GM19239 (cell line): ENCODE measurements at places on chromosomes 4 and X.

DNA sequence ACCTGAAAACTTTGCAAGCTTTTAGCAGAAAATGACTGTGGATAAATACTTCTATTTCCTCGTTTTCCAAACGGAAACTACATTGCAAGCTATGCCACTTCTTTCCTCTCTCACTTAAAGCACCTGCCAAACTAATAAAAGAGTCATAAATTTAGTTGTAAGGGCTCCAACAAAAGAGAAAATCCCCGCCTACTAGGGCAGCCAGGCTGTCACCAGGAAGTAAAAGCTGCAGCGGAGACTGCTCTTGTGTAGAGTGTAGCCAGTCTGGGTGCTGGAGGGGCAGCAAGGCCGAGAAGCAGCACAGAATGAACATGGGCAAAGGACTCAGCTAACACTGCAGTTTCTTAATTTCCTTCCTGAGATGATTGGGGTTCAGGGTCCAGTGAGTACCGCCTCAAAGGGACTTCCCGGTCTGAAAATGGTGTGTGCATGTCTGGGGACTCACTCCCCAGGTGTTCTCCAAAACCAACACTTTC is 89.3 kb upstream of the MAML3 start:
- peak; percentile 25 for DNase-seq

GRCh38 chr4:27234306-27234899 is 373.8 kb downstream of the STIM2 start:
- DNase-seq: no peak

- no peak for DNase-seq
Measured at GRCh38 chrX:30483996-30484395, 93.6 kb downstream of the TASL start.

- DNase-seq: no peak
Measured at GRCh38 chr4:99947190-99947578, 766 bp upstream of the DNAJB14 start.

DNA sequence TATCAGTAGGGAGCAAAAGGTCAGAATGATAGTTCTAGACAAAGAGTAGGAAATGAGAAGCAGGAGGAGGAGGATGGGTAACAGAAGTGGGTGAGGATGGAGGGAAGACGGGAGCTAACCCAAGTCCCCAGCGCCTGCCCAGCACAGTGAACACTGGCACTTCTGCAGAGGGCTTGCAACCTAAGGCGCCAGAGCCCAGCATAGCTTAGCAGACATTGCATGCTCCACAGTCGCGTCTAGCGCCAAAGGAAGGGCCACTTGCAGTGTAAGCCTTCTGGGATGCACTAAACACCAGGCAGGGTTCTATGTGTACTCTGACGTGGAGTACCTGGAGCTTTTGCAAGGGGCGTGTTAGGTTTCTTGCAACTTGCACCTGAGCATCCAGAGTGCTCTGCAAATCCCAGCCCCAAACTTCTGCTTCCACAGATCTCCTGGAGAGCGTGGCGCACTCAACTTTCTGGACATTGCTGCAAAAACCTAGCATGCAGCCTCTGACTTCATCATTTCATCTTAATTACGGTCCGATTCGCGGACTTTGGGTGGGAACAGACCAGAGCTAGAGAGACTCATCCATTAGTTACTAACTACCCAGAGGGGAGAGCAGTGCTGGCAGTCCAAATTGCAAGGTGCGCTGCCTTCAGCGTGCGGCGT is 46.5 kb upstream of the NKAP start:
- DNase-seq: no peak

GRCh38 chr4:96784336-96784735 is 944.4 kb downstream of the PDHA2 start:
- no peak for DNase-seq

- no peak for DNase-seq
Measured at GRCh38 chr4:13371048-13371447, 113.1 kb downstream of the RAB28 start.

GRCh38 chr4:70559211-70559830 is 32.7 kb upstream of the AMBN start:
- DNase-seq: peak; percentile 44

DNA sequence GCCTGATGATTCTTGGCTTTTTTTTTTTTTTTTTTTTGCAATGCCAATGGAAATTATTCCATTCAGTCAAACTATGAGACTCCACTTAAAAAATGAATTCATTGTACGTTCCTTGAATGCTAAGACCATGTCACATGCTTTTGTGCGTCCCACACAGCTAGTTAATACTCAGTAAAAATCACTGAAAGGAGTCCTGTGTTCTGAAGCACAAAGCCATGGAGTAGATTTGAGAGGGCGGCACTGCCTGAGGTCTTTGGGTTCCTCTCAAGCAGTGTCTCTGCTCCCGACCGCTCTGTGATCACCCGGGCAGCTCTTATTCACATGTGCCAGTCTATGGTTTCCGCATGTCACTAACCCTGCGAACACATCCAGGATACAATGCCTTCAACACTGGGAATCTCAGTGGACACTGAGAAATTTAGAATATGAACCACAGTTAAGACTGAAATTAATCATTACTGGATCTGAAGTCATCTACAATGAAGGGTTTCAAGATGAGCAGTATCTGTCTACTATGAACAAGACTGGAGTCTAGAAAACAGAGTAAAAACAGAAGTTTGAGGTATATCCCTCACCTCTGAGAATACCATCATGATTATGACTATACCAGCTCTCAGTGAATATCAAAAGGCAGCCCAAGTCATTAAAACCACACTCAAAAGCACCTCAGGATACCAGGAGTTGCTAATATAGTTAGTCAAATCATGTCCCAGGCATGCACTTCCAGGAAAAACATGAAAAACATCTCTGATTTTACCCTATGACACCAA is 193.0 kb downstream of the MGST2 start:
- peak; percentile 9 for DNase-seq

DNA sequence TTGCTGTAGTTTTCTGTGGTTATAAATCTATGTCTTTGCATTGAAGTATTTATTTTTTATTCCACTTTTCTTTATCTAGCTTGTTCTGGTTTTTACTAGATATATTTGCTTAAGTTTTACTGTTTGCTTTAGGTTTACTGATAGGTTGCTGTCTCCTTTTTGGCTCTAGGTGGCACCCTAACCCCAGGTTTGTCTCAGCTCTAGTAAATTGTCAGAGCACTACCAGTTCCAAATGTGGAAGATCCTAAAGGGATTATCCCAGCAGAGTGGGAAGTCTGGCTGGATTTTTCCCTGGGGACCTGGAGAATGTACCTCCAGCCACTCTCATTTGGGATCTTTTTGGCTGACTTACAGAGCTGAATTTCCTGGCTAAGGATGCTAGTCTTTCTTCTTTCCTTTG is 106.1 kb downstream of the PBDC1 start:
- peak; percentile 4 for DNase-seq

DNA sequence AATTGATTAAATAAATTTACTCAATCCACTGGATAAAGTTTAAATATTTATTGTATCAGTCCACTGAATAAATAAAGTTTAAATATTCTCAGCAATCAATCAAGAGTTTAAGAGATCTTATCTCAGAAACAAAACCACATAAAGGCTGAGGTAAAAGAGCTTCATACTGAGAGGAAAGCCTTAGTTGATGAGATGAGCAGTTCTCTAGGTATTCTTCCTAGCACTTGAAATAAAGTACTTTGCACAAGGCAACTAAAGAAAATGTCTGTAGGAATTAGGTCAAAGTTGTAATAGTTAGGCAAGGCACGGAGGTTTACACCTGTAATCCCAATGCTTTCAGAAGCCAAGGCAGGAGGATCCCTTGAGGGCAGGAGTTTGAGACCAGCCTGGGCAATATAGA is 63.5 kb downstream of the UCHL1 start:
- no peak for DNase-seq

DNA sequence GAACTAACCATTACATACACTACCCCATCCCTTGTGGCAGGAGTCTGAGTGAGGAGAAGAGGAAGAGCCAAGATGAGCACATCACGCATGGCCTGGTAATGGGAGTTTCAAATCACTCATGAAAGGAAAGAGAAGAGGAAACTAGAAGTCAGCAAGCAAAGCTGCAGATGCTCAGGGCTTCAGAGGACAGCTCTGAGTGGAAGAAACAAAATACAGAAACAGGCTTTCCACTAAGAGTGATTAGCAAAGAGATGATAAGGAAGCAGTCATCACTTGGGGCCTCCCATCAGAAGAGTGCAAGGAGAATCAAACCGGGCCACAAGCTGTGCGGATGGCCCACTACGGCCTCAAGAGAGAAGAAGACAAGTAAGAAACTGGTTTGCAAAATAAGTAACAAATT is 25.6 kb downstream of the KDR start:
- no peak for DNase-seq

DNA sequence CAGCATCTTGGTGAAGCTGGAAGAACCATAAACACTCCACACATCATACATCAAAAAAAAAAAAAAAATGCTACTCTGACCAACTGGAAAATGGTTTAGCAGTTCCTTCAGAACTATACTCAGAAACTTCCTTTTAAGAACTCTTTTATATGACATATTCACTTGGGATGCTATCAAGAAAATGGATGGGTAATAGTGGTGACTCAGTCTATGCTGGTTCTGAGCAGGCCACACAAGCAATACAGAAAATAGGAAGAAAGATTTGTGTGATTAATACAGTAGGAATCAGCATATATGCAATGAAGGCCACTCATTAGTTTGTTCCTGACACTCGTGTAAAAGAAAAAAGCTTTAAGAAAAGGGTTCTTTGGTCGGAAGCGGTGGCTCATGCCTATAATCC is 123.5 kb upstream of the FAT4 start:
- DNase-seq: no peak

GRCh38 chr4:139761461-139761860 is 95.8 kb downstream of the MGST2 start:
- no peak for DNase-seq

DNA sequence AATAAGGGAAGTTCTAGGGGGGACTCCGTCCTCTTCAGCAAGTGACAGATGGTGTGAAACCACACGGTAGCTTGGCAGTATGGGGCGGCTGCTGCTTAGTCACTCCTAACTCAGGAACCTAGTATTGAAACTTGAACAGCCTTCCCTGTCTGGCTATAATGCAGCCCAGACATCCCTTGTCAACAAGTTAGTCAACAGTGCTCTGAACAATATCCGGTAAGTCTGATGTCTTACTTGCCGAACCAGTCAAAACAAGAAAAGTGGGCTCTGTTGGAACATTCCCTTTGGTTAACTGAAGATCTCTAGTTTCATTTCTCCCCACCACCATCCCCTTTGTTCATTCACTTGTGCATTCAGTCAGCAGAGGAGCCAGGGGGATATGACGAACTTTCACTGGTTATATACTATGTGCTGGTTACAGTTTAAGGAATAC is 18.7 kb upstream of the CXCL13 start:
- peak; percentile 45 for DNase-seq

GRCh38 chr4:102616636-102617035 is 115.5 kb downstream of the NFKB1 start:
- no peak for DNase-seq

GRCh38 chr4:121189326-121190215 is 25.4 kb upstream of the TNIP3 start:
- no peak for DNase-seq

DNA sequence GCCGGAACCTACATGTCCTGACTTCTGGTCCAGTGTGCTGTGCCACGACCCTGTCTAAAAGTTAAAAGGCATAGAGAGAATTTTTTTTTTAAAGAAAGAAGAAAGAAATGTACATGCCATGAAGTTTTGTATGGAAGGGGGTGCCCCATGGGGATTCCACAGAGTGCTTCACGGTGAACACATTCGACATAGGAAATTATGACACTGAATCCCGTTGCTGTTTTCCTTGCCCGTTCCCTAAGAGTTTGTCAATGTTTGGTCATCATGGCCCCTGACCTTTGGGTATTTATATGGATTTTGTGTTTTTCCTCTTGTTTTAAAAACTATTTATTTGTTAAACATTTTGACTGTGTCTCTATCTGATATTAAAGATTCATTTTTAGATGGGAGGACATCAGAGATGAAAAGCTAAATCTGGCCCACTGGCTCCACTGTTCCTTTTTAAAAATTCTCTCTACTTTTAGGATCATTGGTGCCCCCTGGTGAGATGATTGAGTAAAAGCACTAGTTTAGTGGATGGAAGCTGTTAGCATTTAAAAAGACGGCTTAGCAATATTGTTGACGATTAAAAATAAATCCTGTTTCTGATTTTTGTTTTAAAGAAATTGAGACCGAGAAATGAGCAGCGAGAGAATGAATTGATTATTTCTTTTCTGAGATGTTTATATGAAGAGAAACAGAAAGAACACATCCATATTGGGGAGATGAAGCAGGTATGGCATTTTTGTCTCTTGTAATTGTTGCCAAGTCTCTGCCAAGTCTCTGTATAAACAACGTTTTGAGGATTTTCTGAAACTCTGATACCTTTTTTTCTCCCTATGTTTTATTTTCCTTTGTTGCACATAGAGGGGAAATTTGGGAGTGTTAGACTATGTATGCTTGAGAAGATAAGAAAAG is 75.0 kb downstream of the PTTG2 start:
- DNase-seq: peak; percentile 40

DNA sequence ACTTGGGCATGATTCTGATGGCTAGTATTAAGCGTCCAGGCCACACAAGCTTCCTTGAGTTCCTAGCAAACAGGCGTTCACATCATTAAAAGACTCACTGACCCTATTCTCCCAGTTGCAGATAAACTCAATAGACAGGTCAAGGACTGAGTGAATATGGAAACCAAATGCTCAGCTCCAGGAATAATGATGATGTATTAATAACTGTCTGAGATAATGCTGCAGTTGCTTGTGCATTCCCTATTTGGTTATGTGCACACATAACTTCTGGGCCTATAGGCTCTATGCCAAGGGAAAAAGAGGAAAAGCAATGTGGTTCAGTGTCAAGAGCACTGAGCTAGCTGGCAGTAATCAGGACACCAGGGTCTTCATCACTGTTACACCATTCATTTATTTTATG is 3.5 kb downstream of the RAB9B start:
- DNase-seq: no peak

- no peak for DNase-seq
Measured at GRCh38 chr4:161530710-161531109, 633.1 kb downstream of the FSTL5 start.

DNA sequence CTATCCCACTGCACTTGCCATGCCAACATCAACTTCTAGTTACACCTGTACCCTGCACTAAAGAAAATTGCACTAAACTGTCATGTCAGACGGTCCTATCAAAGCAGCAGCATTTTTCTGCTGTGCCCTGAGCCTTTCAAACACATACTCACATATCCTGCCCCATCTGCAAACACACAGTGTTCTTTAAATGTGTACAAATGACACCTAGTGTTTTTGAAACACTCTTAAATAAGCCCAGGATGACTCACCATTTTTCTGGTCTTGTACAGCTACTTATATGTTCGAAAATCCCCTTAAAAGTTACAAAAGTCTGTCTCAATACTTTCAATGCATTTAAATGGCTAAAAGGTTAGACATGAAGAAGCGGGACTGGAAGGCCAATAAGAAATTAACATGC is 346.7 kb upstream of the PPARGC1A start:
- no peak for DNase-seq
